ENCODE measurements at places on chromosomes 3 and 15.

DNA sequence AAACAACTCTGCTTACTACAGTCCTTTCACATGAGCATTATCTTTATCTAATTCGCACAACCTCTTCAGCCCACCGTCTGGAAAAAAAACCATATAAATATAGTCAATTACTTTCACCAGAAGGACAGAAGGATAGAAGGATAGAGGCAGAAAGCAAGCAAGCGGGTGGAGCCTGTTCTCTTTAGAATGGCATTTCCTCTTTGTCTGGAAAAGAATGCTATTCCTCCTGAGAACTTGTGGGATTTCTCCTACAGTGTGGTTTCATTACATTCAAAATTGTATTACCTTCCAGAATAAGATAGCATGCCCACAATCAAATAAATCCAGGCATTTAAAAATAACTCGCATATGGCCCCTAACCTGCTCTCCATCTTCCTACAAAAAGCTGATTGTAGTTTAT, 23.1 kb downstream of the SLC30A4 start:
- no peak for DNase-seq

DNA sequence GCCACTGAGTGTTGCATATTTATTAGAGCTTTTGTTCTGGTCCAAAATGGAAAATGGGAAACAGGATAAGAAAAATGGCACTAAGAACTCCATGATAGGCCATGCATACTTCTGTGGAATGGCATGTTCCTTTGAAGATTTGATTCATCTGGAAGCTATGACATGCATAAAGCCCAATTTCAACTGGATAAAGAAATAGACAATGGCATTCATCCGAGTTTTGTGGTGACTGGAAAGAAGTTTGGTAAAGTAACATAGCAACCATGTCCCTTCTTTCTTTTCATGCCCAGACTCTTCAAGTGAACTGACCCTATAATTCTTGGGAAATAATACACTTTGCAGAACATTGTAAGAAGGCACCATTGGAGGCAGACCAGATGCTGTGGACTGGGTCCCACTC, 368.4 kb upstream of the IL12A start:
- no peak for DNase-seq

DNA sequence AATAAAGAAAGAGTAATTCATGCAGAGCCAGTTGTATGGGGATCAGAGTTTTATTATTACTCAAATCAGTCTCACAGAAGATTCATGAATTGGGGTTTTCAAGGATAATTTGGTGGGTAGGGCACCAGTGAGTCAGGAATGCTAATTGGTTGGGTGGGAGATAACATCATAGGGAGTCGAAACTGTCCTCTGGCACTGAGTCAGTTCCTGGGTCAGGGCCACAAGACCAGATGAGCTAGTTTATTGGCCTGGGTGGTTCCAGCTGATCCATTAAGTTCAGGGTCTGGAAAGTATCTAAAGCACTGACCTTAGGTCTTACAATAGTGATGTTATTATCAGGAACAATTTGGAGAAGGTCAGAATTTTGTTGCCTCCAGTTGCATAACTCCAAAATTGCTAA, 998.6 kb upstream of the EPHA6 start:
- no peak for DNase-seq

- DNase-seq = no peak
Observed at GRCh38 chr3:38212141-38212540, 46.8 kb downstream of the OXSR1 start.

GRCh38 chr15:70586241-70586640, 177.1 kb downstream of the UACA start:
- no peak for DNase-seq
